Stimulated activated CD4-positive, alpha-beta T cell treated with anti-CD3 and anti-CD28 coated beads, Interleukin-4, amount 100 ng/mL, for 4 hours (primary cell): ENCODE measurements at places on chromosomes 1 and 21.

- no peak for DNase-seq
Measured at GRCh38 chr1:154666051-154666790, 58.2 kb upstream of the ADAR start.

DNA sequence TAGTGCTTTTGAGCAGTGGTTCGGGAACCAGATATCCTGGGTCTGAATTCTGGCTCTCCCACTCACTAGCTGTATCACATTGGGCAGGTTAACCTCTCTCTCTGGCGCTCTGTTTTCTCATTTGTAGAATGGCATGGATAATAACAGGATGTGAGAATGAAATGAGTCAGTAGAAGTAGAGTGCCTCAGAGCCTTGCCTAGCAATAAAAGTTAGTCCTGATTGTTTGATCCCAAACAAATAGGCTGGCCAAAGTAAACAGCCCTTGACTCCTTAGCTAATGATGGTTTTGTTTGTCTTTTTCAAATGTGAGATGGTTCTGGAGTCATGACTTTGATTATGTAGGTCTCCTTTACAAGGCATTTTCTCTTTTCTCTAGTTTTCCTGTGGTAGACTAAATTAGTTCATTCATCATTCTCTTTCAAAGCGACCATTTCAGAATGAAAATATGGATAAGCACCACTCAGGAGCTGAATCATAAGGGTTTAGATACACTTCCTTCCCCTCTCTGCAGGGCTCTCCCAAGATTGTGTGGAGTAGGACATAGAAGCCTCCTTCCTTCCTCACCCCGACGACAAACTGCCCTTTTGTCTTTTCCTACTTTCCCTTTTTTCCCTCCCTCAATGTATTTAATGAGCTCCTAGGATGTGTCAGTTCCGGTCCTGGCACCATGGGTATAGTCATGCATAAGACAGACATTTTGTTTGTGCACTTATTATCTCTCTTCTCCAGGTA, 23.1 kb downstream of the KIAA0040 start:
- no peak for DNase-seq

DNA sequence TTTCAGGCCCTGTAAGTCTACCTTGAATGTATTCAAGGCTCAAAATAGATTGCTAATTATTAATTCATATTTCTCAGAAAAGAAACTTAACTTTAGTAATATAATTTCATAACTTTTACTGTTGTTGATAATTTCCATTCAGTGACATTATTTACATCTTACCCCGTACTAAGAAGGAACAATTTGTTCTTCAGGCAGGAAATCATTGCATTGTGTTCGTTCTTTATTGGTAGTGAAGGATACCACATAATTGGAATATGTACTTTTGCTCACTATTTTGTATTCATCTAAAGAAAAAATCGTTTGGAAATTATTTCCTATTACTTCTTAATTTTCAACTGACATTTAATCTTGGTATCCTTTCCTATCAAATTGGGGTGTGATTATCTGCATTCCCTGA, 39.4 kb downstream of the CTTNBP2NL start:
- DNase-seq: no peak

DNA sequence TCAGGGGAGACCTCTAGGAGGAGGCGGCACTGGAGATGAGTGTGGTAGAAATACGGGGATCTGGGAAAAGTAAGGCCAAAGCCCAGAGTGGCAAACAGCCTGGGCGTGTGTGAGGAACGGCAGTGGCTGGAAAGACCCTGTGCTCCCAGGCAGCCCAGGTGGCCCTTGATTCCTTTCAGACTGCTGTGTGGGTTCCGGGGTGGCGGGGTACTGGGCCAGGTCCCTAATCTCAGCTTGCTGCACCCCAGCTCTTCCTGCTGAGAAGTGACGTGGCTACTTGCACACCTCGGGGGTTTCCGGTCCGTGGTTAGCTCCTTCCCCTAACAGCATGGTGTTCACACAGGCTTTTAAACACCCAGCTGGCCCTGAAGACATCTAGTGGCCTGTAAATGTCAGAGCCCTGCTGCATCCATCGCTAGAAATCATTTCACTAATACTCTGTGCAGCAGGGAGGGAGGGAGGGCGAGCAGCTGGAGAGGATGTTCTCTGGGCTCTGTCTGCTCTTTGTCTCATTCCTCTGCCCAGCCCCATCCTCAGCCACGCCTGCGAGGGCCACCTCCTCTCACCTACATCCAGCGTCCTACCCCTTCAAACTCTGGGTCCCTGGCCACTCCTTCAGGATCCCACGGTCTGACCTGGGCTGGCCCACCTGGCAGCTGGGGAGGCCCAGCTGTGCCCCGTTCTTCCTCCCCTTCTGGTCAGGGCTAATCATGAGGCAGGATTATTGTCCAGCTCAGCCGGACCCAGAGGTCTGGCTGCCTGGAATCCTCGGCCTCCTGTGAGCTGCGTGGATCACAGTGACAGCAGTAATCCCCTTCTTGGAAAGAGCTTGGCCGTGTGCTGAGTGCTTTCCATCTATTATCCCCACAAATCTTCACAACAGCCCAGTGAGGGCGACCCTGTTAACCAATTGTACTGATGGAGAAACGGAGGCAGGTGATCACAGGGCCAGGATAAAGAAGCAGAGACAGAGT, 7.2 kb downstream of the ZDHHC18 start:
- DNase-seq: peak; percentile 88

DNA sequence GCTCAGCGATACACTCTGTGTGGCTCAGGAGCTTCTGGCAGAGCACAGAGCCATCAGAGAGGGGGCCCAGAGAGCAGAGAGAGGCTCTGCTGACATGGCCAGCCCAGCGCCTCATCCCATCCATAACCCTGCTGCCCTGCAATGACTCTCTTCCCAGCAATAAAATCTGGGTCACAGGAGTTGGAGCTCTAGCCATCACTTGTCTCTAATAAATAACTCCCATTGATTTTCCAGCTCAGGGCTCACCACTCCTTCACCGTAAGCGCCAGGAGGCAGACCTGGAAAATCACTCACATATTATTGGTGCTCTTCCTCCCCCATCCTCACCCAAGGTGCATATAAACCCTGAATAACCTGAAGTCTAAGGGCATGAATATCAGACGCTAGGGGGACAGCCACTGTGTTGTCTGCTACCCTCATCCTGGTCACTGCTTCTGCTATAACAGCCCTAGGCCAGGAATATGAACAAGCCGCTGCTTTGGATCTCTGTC, at the start of gene APCS:
TSS of gene APCS (plus strand) at position 366 of the 491 bp plus-strand sequence. CDS start at position 462, 96 bp downstream.
- no peak for DNase-seq

GRCh38 chr1:156664046-156664766, 13.0 kb downstream of the NES start:
- no peak for DNase-seq

DNA sequence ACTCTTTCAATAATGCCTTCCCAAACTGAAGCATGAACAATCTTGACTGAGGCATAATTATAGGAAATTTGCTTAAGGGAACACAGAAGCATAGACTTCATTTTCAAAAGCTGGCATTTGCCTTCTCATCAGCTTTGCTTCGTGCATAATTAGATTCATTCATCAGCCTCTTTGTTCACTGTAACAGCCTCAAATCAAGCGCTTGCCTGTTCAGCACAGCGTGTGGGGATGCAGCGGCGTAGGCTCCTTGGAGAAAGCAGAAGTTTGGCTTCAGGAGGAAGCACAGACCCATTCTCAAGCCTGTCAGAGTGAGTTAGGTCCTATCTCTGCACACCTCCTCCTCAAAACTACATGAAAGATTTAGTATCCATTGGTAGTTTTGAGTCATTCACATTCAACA, 246.4 kb upstream of the MAP1LC3C start:
- no peak for DNase-seq

GRCh38 chr1:62774971-62775595, 8.8 kb upstream of the ATG4C start:
- no peak for DNase-seq

DNA sequence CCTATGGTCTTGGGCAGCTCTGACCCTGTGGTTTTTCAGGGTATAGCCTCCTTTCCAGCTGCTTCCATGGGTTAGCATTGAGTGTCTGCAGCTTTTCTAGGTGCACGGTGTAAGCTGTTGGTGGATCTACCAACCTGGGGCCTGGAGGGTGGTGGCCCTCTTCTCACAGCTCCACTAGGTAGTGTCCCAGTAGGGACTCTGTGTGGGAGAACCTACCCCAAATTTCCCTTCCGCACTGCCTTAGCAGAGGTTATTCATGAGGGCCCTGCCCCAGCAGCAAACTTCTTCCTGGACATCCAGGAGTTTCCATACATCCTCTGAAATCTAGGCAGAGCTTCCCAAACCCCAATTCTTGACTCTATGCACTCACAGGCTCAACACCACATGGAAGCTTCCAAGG, 111.0 kb upstream of the C1orf87 start:
- no peak for DNase-seq

- peak; percentile 57 for DNase-seq
Measured at GRCh38 chr1:223712194-223712849, at the start of gene CAPN2. CAPN2 (plus strand) TSS chr1:223712539; CDS start chr1:223712641, 102 bp downstream.

DNA sequence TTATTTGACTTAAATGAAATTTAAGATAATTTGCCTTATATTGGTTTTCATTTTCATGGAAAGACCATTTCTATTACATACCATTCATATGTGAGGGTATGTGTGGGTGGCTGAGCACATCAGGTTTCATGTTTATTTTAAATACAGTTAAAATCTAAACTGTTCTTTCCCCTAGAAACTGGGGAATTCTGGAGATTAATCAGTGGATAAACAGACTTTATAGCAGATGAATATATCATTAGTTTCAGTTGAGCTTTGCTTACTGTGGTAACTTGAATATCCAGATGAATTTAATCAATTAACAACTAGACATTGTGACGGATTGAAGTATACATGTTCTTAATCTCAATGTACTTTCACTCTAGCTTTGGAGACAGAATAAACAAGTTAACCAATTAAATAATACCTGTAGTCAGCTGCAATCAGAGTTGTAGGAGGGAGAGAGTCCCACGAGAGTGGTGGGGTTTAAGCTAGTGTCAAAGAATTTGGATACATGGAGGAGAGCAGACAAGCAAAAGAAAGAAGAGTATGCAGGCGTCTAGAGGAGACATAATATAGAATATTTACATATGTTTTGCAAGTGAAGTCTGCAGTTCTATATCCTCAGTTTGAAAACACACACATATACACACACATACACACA, 97.6 kb downstream of the PDE4B start:
- no peak for DNase-seq

DNA sequence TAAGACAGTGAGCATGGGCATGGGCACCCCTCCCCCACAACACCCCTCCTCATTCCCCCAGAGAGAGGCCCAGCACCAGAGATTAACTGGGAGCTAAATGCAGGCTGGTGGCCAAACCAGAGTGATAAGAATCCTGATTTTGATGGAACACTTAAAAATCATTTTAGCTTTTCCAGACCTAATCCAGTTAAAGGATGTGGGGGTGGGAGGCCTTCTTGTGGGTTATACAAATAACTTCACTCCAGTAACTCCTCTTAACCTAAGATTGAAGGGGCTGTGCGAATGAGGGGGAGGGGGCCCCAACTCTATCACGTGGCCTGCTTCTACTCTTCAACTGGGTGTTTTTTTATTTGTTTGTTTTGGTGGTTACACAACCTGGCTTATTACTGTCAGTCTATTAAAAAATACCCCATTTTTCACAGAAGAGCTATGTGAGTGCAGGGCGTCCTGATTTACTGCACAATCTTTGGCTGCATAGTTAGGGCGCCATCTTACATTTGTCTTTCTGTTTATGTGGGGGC, 398.1 kb upstream of the LYPLAL1 start:
- DNase-seq: no peak

GRCh38 chr1:204262506-204263253, 48.9 kb upstream of the GOLT1A start:
- no peak for DNase-seq

GRCh38 chr1:236659792-236660587, 26.3 kb upstream of the ACTN2 start:
- no peak for DNase-seq

DNA sequence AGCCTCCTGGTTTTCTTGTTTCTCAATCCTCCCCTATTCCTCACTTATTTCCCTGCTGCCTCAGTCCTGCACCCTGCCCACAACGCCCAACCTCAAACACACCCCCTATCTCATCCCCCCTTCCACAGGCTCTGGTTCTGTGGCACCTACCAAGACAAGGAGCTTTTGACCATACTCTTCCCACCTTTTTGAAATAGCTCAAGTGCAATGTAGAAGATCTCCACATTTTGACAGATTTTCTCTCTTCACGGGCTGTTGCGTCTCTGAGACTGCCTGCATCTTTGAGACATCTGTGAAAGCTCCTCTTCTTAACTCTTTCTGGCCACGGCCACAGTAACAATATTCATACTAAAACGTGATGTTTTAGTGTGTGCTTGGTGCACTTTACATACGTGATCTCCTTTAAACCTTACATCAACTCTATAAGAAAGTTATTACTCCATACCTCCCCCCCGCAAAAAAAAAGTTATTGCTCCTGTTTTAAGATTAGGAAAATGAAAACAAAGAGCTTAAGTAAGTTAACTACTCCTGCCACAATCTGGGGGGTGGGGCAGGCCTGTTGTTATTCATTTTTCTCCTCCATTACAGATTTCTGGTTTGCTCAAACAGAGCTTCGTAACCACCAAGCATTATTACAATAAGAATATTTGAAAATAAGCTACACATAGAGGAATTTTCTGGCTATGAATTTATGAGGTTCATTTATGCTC, 1.8 kb upstream of the SERBP1 start:
- DNase-seq: no peak

- DNase-seq: no peak
Measured at GRCh38 chr21:39014747-39015146, 168.5 kb downstream of the PSMG1 start.

DNA sequence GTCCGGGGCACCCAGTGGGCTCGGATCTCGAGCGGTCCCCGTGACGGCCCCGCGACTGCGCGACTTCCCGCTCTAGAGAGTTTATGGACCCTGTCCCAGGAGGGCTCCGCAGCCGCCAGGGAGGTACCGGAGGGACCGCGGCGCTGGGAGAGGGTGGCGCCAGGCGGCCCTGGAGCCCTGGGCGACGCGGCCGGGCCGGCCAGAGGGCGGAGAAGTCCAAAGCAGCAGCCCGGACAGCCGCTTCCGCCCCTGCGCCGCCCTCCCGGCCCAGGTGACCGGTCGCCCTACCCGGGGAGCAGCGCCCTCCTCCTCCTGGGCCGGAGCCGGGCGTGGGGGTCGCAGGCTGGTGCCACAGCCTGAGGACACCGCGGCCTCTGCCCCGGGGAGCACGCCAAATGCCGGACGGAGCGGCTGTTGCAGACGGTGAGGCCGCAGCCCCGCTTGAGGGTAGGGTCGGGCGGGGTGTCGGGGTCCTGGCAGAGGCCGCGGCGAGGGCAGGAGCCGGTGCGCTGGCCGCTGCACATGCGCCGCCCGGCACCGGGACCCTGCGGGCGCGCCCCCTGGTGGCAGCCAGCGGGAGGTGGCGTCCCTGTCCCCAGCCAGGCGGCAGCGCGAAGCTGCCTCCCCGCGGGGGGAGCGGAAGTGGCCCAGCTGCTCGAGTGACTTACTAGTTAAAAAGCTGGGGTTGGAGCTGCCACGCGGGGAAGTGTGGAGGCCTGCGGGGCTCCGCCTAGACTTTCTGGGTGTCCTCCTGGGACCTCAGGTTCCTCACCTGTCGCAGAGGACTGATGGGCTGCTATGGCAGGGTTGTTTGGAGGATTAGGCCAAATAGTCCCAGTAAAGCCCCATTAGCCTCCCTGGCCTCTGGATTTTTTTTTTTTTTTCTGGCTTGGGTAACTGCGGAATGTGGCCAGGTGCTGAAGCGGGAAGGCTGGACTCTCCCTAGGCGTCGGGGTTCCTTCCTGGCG, 20.9 kb upstream of the ZNF678 start:
- DNase-seq: peak; percentile 89
